ENCODE measurements at places on chromosomes 6 and 20.

GRCh38 chr6:11802886-11803590 lies 24.4 kb upstream of the ADTRP start:
- no peak for DNase-seq

GRCh38 chr6:337805-338368 lies 45.6 kb downstream of the DUSP22 start:
- no peak for DNase-seq

- no peak for DNase-seq
Measured at GRCh38 chr20:53845980-53846379, 224.4 kb downstream of the BCAS1 start.

DNA sequence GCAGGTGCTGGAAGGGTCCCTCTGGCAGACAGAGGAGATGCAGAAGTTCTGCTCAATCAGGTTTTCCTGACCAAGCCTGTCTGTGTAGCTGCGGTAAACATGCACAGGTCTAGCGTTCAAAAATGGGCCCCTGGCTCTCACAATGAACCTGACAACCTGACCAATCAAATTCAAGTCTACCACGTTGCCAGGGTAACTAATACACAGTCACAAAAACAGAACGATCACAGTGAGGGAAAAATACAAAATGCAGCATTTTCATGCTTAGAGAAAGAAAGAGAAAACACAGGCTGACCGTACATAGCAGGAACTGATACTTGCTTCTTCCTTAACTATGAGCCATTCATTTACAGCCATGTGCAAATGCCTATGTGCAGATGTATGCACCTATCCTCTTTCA lies 353.1 kb upstream of the TSHZ2 start:
- no peak for DNase-seq

DNA sequence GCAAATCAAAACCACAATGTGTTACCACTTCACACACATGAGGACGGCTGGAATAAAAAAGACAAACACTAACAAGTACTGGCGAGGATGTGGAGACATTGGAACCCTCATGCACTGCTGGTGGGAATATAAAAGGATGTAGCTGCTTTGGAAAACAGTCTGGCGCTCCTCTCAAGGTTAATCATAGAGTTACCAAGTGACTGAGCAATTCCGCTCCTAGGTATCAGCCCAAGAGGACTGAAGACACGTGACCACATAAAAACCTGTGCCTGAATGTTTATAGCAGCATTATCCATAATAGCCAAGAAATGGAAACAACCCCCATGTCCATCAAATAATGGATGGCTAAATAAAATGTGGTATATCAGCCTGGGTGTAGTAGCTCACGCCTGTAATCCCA lies 45.0 kb downstream of the VSTM2L start:
- no peak for DNase-seq

DNA sequence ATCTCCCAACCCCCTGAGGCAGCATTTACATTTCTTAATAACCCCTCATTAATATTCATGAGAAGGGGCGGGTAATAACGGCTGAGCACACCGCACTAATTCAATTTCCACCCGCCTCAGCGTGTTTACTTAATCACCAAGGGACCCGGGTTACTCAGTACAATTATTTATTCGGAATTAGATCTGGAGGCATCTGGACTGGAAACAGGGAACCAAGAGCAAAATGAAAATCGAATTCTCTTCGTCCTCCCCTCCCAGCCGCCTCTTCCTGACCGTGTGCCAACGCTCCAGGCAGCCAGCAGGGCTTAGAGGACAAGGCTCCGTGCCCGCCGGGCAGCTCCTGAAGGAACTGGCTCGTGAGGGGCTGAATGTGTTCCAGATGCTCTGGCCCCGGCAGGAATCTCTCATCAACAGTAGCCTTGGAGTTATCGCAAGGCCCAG lies 23.5 kb upstream of the CTNNBL1 start:
- no peak for DNase-seq

- peak; percentile 93 for DNase-seq
Measured at GRCh38 chr6:56101141-56101553, 146.2 kb downstream of the COL21A1 start.

GRCh38 chr20:36700438-36700837 lies 45.5 kb downstream of the NDRG3 start:
- no peak for DNase-seq
